Transverse colon (tissue), 4 donors: ENCODE measurements at places on chromosomes 11 and 22. TPM values are rescaled to one million over a fixed set of nuclear protein-coding genes. Genes with fewer than 3 reads are reported as not detected.

TTC36 gene
- total RNA-seq: 17.9 TPM

ABCC8 gene
- 0.40 TPM for total RNA-seq

- no peak for DNase-seq
These were observed 22.1 kb upstream of the DRD2 start for GRCh38 chr11:113497066-113497910.

- no peak for DNase-seq
These were observed 47.8 kb upstream of the SERPIND1 start for GRCh38 chr22:20725987-20726558.

- no peak for DNase-seq
These were observed 4.7 kb downstream of the ANO1 start for GRCh38 chr11:70082829-70083228.

- DNase-seq: no peak
These were observed 47.6 kb upstream of the OLFML1 start for GRCh38 chr11:7437696-7438095.

- no peak for DNase-seq
These were observed 63.8 kb upstream of the WNT7B start for GRCh38 chr22:46040471-46041465.
